ENCODE measurements at places on chromosomes 12 and 14. TPM values are rescaled to one million over a fixed set of nuclear protein-coding genes. Genes with fewer than 3 reads are reported as not detected.

PRB2 gene
- not detected for total RNA-seq

TBC1D30 gene
- total RNA-seq = 16.0 TPM

OTOGL gene
- not detected for total RNA-seq

ADAM20 gene
- total RNA-seq = not detected

ATG101 gene
- total RNA-seq = 72.2 TPM

FOXG1 gene
- total RNA-seq = not detected

AKAP6 gene
- 2.3 TPM for total RNA-seq

SIX1 gene
- 0.31 TPM for total RNA-seq

TRIM9 gene
- total RNA-seq = 0.31 TPM

SETD3 gene
- 43.7 TPM for total RNA-seq

PTGER2 gene
- total RNA-seq = 0.43 TPM

OR4E2 gene
- not detected for total RNA-seq

Measured in G401 (cell line).